Stimulated activated CD4-positive, alpha-beta T cell treated with anti-CD3 and anti-CD28 coated beads, Interleukin-2, amount 100 ng/mL, for 24 hours (primary cell): ENCODE measurements at places on chromosomes 6 and 20.

- DNase-seq = no peak
These were observed 33.1 kb upstream of the ASF1A start for GRCh38 chr6:118860880-118861279.

GRCh38 chr20:4546786-4547185, 174.9 kb upstream of the PRND start:
- no peak for DNase-seq

DNA sequence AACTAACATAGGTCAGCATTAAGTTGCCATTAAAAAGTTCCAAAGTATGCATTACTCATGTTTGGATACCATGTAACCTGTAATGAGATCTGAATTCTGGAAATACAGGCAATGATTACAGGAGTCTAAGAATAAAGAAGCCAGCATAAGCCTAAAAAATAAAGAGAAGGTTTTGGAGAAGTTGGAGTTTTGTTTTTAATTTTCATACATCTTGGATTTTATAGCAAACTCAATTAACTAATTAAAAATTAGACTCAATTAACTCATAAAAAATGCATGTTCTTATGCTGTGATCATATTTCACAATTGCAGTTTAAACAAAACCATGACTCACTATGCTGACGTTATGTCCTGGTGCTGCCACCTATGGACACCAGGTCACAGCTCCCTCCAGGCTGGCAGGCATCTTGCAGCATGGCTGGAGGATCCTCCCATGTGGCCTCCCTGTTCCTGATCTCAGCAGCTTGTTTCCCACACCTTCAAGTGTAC, 648.8 kb upstream of the AGPAT4 start:
- DNase-seq = no peak

- DNase-seq = no peak
These were observed 29.1 kb upstream of the APCDD1L start for GRCh38 chr20:58544286-58544685.

DNA sequence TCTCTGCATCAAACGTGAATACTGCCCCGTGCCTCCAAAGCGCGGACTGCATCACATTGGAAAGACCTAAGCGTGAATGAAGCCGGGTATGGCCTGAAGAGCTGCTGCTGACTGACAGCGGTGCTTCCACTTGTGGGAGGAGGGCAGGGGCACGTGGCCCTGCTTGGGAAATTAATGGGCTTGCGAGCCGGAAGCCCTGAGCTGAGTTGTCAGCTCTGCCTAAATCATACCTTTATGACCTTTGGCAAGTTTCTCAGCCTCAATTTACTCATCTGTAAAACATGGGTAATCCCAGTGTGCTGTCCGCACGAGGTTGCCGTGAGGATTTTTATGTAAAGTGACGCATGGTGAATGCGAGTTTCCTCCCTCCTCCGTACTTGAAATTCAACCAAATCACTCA, 67.0 kb upstream of the FOXQ1 start:
- DNase-seq = no peak

GRCh38 chr6:157460182-157460999, 79.4 kb downstream of the ZDHHC14 start:
- DNase-seq = no peak
